ENCODE measurements at places on chromosomes 3 and 15. TPM values are rescaled to one million over a fixed set of nuclear protein-coding genes. Genes with fewer than 3 reads are reported as not detected.

AQP9 gene
- 46.9 TPM for total RNA-seq

CPLX3 gene
- total RNA-seq, result not detected

- no peak for DNase-seq
These were observed 612.8 kb downstream of the MAGI1 start for GRCh38 chr3:65425880-65426279.

DNA sequence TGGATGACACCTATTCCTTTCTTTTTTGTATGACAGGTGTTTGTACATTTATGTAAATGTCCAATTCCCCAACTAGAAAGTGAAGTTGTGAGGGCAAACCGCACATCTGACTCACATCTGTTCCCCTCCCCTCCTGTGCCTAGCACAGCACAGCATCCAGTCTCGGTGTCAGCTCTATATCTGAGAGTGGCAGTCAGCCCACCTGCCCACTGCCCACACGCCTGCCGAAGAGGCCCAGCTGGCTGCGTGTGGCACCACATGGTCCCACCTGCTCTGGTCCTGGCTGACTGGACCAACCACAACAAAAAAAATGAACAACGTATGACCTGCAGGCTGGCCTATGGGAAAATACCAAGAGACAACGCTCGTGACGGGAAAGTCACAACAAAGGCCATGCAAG lies 62.8 kb downstream of the XXYLT1 start:
- DNase-seq, result peak; percentile 29

GRCh38 chr3:13254028-13254951 lies 165.8 kb downstream of the NUP210 start:
- no peak for DNase-seq

GRCh38 chr15:96230526-96231181 lies 99.8 kb upstream of the NR2F2 start:
- no peak for DNase-seq

DNA sequence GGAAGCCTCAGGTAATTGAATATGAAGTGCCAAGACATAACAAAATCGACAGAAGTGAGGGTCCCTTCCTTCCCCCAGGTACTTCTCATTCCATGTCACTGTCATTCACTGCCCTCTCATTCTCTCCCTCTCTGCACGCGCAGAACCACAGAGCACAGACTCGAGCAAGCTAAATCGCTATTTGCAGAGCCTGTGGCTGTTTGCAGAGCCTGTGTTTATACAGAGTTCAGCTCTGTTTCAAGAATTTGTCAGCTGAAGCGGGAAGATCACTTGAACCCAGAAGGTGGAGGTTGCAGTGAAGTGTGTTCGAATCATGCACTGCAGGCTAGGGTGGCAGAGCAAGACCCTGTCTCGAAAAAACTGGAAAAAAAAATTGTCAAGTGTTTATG lies 2.5 kb downstream of the VILL start:
- DNase-seq, result no peak

GRCh38 chr15:88571852-88572259 lies 25.4 kb upstream of the DET1 start:
- no peak for DNase-seq

DNA sequence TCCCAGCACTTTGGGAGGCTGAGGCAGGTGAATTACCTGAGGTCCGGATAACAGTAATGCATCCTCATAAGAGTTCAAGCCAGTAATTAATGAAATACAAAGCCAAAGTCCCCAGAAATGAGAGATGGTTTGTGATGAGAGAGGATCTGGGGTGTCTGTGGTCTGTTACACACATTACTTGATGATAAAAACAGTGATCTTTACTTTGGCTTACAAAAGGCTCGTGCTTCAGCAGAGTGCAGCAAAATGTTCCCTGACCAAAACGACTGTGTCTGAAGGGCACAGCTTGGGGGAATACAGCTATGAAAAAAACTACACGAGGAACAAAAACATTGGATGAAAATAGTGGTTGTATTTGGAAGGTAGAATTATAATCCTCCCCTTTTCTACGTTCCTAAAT lies 40.9 kb downstream of the CRTC3 start:
- no peak for DNase-seq

DNA sequence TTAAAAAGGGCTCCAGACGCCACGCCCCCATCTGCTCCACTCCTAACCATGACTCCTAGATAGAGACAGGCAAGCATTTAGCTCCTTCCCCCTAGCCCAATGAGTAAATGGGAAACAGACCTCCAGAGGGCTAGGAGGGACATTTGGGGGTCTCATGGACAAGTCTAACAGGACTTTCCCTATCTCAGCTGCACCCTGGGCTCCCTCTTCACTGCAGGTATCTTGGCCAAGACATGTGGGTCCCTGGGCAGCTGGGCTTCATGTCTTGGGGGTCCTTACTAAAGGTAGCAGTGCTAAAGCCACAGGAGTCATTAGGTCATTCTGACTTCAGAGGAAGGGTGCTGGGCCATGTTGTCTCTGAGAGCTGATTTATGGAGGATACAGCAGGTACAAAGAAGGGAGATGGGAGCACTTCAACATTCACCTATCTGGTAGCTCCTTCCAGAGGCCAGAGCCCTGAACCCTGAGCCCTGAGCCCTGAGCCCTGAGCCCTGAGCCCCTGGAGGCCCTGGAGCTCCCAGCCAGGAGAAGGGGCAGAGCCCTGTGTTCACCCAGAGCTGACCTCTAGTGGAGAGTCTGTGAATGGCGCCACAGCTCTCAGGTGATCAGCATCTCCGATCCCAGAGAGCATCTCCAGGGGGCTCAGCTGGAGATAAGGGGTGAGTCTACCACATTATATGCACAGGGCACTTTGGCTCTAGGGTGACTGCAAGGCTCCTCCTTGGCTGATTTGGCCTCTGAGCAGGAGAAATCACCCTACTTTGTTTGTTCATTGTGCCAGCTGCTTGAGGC lies 40.1 kb upstream of the EPHB1 start:
- DNase-seq, result no peak

DNA sequence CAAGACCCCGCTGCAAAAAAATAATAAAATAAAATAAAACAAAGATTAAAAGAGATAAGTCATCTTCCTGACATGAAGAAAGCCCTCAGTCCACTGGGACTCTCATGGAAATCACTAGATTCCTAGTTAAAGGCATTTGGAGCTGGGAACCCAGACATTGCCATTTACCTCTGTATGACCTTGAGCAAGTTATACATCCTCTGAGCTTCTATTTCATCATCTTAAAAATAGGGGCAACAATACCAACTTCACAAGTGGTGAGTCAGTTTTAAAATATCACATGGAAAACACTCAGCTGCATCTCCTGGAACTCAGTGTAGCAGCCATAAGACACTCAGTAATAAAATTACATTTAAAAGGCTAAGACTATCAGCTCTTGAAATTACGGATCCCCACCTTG lies 334.8 kb downstream of the ERC2 start:
- DNase-seq, result no peak
